Ecto neural progenitor cell (in vitro differentiated cells): ENCODE measurements at places on chromosomes 13 and 19.

DNA sequence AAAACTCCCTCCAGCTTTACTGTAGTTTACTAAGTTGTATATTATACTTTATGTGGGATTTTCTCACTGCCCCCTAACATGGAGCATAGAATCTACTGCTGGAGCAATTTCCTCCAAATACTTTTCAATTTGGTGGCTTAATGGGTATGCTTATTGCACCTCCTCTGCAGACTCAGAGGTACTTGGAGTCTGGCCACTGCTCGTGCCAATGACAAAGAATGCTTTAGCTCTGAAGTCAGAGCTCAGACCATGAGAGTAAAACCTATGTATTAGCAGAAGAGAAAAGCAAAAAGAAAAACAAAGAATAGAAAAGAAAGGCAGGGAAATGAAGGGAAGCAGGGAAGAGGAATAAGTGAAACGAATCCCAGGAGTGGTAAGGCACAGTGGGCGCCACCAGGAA, 71.9 kb downstream of the SUCLA2 start:
- DNase-seq = no peak

- no peak for DNase-seq
Measured at GRCh38 chr19:40298026-40298425, 12.9 kb upstream of the AKT2 start.

DNA sequence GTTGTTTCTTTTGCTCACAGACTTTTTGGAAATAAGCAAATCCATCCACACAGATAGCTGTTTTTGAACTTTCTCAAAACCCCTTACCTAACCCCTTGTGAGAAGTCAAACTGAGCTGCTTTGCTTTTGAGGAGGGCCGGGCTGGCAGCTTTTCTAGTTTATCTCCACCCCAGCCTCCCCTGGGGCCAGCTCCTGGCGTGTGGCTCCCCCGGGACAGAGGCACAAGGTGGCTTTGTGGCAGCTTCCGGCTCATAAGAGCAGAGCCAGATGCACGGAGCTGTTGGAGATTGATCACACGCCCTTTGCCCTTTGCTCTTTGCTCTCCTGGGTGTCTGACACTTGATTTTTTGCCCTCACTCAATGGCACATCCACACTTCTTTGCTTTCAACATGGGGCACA, 24.9 kb upstream of the RNF113B start:
- DNase-seq = peak; percentile 73

- no peak for DNase-seq
Measured at GRCh38 chr13:29964181-29964845, 113.9 kb upstream of the UBL3 start.

GRCh38 chr19:57212109-57212508, 18.7 kb upstream of the AURKC start:
- no peak for DNase-seq

GRCh38 chr19:1363599-1363998, 20.1 kb upstream of the NDUFS7 start:
- DNase-seq = no peak

DNA sequence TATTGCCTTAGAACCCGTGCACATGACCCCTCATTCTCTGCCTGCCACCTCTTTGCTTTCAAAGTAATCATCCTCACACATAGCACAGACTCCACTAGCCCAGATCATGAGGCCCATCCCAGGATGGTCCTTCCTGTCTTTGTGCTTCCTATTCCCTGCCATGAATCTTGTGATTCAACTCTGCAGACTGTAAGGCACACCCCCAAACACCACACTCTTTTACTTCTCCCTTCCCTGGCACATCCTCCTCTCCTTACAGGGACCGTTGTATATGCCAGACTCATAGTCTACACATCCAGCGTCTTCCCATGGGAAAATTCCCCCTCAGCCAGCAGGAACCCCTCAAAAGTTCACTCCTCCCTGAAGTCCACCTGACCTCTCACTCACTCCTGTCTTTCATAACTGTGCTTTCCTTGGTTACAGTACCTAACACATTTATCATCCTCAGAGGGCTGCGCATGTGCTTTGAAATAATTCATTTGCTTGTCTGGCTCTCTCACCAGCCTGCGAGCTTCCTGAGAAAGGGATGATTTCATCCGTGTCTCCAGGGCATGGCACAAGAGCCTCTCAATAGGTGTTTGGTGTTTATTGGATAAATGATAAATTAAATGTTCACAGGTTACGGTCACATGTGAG, 26.8 kb upstream of the LRCH1 start:
- no peak for DNase-seq

DNA sequence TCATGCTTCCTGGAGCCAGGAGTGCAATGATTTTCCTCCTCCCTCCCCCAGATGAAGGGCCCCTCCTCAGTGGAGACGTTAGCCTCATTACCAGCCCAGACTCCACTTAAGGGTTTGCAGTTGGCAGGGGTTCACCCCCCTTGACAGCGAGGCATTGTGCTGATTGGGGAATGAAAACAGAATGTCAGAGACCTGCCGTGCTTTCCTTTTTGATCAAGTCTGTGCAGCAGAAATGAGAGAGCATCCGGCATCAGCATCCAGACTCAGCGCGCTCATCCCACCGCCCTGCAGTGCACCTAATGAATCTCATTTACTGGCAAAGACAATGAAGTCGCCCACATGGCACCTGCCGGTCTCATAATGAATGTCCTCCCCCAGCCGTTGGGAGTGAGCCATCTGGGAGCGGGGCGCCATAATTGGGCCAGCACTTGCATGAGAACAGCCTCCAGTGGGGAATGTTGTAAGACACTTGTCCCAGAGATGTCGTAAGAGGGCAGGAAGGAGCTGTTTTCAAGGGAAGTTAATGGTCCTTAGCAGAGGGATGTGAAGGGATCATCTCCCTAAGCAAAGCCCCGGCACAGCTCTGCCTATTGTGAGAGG, 98.3 kb upstream of the UQCRFS1 start:
- DNase-seq = no peak

DNA sequence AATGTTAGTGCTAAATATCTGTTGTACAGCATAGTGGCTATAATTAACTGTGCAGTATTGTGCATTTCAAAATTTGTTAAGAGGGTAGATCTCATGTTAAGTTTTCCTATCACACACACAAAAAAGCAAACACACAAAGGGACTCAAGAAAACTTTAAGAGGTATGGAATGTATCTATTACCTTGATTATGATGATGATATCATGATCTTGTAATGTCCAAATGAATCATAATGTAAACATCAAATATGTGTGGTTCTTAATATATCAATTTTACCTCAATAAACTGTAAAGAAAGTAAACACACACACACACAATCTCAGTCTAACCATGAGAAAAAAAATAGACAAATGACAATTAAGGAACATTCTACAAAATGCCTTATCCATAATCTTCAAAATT, 934.6 kb downstream of the SLITRK1 start:
- no peak for DNase-seq

DNA sequence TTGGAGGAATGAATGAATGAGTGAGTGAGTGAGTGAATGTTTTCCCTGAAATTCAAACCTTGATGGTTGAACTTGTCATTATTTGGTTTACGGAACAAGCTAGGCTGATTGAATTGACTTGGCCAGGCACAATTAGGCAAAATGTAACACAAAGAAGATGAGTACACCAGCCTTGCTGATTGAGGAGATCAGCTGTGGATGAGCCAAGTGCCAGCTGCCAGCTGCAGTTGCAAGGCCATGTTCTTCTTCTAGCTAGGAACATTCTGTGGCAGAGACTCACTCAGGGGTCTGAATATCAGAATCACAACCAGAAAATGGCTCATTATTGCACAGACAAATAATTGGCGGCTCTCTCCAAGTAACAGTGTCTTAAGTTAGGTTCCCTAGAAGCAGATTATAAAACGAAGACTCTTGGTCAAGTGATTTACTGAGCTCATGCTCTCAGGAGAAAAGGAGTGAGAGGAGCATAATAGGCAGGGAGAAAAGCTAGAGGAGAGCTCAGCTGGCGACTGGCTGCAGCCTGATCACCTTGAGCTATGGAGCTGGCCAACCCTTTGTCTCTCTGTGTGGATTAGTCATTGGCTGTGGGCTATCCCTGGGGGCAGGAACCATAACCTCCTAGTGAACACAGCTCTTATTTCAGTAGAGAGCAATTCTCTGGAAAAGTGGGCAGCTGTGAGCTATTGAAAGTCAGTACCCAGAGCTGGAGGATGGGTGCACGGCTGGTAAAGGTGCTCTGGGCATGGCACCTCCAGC, 225.3 kb upstream of the SERP2 start:
- no peak for DNase-seq

- DNase-seq = no peak
Measured at GRCh38 chr13:40920826-40921225, 98.3 kb downstream of the ELF1 start.

DNA sequence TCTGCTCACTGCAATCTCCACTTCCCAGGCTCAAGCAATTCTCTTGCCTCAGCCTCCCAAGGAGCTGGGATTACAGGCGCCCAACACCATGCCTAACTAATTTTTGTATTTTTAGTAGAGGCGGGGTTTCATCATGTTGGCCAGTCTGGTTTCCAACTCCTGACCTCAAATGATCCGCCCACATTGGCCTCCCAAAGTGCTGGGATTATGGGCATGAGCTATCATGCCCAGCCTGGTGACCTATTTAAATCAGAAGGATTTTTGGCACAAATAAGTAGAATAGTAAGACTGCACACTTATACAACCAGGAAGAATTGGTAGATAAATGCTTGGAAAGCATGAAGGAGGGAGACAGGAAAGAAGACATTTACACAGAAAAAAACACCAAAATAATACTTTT, 53.4 kb upstream of the AKAP11 start:
- no peak for DNase-seq

DNA sequence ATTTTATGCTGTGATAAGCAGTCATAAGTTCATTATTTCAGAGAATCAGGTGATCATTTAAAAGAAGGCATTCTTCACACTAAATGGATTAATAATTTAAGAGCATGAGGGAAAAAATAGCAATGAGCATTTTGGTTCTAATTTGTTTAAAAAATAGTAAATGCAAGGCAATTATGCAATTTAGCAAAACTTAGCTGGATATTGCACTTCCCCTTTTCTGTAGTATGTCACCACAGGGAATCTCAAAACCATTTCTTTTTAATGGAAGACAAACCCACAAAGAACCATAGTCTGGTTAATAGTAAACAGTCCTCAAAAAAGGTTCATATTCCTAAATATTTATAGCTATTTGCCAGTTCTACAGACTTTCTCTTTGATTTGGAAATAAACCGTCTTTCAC, 30.2 kb downstream of the COG6 start:
- DNase-seq = no peak

- DNase-seq = no peak
Measured at GRCh38 chr13:42807241-42807640, 25.9 kb downstream of the FAM216B start.

- DNase-seq = peak; percentile 98
Measured at GRCh38 chr19:50511069-50511822, at the start of gene JOSD2. Gene JOSD2 (minus strand): TSS chr19:50511191. CDS start chr19:50510431, 760 bp downstream.

- DNase-seq = no peak
Measured at GRCh38 chr13:94384231-94384905, 95.1 kb downstream of the DCT start.

GRCh38 chr13:110425444-110425780, 118.3 kb downstream of the COL4A2 start:
- DNase-seq = no peak

DNA sequence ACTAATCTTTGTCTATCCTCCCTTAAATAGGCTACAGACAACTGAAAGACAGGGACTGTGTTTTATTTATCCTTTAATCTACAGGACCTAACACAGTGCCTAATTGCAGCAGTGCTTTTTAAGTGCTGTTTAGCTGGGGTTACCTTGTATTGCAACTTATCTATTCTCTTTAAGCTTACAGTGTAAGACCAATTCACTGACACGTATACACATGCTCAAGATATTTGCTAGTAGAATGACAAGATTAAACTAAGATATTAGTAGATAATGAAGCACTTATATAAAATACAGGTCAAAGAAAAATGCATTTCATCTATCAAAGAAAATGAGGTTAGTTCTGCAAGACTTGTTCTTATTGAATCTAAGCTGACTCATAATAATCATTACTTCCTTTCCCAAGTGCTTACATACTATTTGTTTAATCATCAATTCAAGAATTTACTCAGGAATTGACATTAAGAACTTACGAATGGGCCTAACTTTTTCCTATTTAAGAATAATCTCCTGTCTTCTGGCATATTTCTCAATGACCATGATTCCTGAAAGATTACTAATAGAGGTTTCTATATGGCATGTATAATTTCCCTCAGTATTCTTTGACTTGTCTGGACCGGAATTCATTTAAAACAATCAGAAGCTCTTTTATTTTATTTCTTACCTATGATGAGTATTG, 75.8 kb upstream of the MAB21L1 start:
- no peak for DNase-seq

GRCh38 chr19:1861599-1862031, 1.8 kb downstream of the KLF16 start:
- DNase-seq = no peak
